GM04504 (cell line): ENCODE measurements at places on chromosomes 6 and 20.

DNA sequence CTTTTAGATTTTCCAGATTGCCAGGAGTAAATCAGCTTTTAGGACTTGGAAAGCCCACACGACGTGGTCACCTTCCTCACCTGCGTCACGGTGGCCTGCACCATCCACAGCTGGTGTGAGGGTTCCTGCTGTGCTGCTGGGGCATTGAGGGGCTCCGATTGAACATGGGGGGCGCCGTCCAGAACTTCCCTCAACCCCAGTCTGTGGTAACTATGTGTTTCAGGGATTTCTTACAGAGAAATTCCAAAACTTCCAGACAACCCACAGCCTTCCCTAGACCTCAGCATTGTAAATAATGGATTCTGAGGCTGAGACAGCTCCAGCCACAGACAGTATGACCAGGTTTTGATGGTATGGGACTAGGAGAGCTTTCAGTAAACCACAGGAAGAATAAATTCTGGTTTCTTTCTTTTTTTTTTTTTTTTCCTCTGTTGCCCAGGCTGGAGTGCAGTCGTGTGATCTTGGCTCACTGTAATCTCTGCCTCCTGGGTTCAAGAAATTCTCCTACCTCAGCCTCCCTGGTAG, 46.7 kb upstream of the IRF4 start:
- DNase-seq = peak; percentile 11

DNA sequence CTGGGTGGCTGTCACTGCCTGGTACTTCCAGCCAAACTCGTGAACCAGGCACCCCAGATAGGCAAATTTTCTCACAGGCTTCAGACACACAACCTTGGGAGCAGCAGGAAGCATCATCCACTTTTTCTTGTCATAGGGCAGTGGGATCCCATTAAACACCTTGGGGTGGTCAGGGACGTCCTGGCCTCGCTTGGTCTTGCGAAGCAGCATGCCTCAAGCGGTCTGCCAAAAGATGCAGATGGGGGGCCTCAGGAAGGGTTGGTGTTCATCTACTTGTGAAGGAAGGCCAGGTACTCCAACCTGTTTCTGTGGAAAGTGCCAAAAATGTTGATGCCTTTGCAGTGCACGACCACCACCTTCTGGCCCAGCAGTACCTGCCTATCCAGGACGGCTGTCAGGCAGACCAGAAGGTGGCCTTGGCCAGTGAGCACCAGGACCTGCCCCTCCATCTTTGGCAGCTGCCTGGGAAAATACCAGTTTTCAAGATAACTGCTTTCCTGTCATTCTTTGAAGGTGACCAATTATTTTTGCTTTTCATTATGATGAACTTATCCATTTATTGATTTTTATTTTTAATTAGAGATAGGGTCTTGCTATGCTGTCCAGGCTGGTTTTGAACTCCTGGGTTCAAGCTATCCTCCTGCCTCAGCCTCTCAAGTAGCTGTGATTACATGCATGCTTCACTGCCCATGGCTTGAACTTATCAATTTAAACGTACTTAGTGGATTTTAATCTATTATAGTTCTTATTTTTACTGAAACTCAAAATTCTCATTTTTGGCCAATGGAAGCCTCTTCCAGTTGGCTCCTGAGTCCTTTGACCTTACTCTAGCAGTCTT, 80.1 kb downstream of the MAN1A1 start:
- DNase-seq = no peak

GRCh38 chr6:20688710-20689500, 154.6 kb downstream of the CDKAL1 start:
- no peak for DNase-seq

GRCh38 chr6:2684103-2684749, 66.5 kb downstream of the MYLK4 start:
- DNase-seq = no peak

GRCh38 chr20:3777716-3778629, 3.3 kb downstream of the SPEF1 start:
- no peak for DNase-seq

DNA sequence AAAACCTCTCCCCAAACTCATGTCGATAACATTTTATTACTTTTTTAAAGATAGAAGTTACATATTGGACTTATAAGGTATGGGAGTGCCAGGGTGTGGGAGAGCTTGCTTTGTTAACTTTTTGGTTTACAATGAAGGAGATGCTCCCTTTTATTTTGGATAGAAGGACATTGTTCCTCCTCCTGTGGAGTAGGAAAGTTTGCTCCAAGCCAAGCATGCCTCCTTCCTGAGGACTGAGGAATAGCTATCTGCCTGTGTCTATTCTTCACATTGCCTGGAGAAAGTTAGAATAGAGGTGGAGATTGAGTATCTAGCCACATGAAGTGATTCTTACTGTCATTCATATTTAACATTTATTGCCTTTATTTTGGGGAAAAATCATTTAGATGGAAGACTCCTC, 71.9 kb downstream of the EYA4 start:
- DNase-seq = no peak

DNA sequence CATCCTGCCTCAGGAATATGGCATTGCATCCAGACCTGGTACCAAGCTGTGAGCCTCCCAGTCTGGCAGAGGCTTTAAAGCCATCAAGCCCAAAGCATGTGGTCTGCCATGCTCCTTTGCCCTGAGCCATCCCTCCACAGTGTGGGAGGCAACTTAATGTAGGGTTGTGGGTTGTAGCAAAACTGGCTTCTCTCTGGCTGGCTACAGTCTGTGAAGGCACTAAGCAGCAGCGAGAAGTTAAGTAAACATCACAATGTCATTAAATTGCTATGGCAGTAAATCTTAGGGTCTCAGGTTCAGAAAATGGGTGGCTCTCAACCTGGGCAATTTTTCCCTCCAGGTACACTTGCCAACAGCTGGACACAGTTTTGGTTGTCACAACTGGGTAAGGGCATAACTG, 472.9 kb downstream of the PREX1 start:
- DNase-seq = no peak

DNA sequence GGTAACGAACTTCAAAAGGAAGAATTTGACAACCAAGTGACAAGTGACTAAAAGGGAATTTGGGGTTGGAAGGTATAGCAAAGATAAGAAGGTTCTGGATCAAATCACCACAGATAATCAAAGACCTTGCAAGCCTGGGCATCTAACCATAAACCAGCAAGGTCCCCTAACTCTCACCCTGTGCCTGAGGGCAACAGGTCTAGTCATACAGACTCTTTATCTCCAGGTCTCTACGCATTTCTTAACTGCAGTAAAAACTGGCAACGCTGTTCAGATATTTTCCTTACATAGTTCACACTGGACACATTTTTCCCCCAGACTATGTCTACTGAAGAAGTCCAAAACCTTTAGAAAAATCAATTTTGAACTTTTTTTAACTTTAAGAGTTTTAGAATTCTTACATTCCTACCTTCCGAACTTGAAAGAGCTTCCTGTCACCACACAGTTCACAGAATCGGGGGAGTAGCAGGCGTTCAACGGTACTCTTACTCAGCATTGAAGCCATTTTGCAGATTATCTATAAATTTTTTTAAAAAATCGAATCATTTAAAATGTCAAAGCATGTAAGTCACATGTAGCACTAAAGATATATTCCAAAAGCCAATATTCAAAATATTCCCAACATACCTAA, 23.0 kb upstream of the ANKRD60 start:
- DNase-seq = no peak

- DNase-seq = no peak
These were observed 104.4 kb upstream of the KHDRBS2 start for GRCh38 chr6:62390401-62390800.

DNA sequence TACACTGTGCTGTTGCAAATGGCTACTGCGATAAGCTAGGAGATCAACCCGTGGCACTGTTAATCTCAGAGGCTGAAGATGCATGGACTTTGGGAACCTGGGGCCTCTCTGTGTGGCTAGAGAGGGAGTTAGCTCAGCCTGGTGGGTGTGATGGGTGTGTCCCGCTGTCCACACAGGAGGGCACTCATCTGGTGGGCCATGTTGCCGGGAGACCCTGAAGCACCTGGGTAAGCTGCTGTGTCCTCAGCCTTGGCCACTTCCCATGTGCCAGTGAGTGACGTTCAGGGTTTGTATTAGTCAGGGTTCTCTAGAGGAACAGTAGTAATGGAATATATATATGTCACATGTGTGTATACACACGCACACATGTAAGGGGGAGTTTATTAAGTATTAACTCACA, 132.7 kb downstream of the ERMARD start:
- no peak for DNase-seq

DNA sequence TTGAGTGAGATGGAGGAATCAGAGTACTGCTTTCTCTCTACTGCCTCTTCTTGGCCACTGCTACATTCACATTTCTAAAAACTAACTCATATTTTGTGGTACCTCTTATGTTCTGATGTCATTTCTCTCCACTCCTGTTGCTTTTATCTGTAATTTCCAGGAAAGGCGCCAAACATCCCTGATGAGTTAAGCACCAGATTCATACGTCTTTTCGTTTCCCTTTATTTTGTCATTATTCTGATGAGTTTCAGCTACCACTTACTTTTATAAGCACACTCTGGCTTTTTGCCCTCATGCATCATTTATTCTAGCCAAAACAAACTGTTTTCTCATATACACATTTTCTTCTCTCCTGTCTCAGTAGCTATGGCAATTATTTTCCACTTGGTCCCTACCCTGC, 680.0 kb downstream of the RNF144B start:
- DNase-seq = no peak

DNA sequence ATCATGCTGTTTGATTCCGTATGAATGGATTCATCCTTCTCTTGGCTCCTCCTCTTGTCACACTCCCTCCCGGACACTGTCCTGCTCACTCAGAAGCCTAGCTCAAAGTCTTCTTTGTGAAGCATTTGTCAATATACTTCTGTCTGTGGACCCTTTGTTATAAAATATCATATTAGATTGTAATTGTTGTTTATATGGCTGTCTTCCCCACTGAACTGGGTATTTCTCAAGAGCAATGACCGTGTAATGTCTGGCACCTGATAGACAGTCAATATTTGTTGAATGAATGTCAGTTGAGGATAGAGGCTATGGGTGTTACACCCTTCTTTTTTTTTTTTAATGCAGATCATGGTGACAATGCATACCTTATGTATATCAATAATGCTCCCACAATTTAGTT, 335.3 kb downstream of the SOX4 start:
- no peak for DNase-seq

- peak; percentile 24 for DNase-seq
These were observed 201.2 kb upstream of the MYLIP start for GRCh38 chr6:15927531-15928225.

DNA sequence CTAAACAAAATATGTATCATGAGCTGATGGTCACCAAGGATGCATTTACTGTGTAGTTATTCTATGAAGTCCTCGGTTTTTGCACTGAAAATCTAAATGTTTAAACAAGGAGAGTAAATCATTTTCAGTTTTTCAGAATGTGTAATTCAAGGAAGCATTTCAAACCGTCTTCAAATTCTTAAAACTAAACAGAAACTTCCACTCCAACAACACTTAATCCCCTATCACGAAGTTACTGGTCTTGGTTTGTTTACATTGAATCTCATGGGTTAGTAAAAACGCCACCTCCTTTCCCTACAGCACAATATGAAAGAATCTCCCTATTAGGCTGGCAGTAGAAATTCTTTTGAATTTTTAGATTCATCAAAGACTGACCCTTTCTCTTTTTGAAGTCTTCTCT, 192.9 kb downstream of the AIG1 start:
- DNase-seq = no peak

GRCh38 chr6:36116943-36117342, 13.4 kb upstream of the MAPK13 start:
- DNase-seq = no peak

DNA sequence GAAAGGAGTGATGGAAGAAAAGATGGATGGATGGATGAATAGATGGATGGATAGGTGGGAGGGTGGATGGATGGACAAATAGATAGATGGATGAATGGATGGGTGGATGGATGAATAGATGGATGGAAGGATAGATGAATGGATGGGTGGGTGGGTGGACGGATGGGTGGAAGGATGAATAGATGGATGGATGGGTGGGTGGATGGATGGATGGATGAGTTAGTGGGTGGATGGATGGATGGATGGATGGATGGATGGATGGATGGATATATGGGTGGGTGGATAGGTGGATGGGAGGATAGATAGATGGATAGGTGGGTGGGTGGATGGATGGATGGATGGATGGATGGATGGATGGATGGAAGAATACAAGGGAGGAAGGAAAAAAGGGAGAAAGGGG, 82.2 kb downstream of the ATXN1 start:
- no peak for DNase-seq

DNA sequence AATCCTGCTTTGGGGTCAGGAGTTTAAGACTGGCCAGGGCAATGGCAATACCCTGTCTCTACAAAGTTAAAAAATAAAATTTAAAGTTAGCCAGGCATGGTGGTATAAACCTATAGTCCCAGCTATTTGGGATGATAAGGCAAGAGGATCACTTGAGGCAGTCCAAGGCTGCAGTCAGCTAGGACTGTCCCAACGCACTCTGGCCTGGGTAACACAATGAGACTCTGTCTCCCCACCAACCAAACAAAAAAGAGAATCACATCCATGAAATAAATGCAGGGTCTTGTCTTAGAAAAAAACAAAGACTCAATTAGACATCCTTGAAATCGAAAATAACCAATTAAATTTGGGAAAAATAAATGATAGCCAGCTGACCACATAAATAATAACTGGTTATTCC, 88.9 kb downstream of the PHIP start:
- DNase-seq = no peak

DNA sequence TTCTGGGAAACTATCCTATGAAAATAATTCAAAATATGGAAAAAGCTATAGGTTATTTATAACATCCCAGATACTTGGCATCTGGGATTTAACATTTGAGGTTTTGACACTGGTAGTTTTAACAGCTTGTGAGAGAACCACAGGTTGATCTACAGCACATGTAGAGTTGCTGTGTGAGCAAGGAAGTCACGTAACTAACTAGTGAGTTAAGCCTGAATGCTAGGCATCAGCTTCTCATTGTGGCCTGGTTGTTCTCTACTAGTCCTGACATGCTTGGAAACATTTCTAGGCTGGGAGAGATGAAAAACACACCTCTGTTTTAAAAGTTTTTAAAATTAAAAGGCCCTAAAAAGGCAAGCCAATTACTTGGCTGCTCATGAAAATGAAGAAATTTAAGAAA, 28.2 kb downstream of the ESF1 start:
- no peak for DNase-seq

- DNase-seq = no peak
These were observed 3.8 kb downstream of the LAMA2 start for GRCh38 chr6:128886706-128887105.

GRCh38 chr6:66896415-66896814, 1189.4 kb upstream of the EYS start:
- DNase-seq = no peak

DNA sequence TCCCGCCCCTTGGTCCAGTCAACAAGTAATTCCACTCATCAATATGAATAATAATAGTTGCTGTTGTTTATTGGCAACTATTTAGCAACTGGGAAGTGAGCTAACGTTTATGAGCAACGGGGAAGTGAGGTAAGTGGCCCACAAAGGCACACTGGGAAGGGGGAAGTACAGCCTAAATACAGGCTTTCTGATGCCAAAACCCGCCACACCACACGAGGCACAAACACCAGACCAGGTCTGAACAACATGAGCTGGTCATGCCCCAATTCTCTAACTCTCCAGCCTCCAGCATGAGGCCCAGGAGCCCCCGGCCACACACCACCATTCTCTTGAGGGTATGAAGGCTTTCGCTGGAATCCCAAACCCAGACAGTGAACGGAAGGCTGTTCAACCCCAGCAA, 50.8 kb downstream of the PREX1 start:
- DNase-seq = no peak

GRCh38 chr6:44452725-44453124, 65.2 kb downstream of the CDC5L start:
- DNase-seq = peak; percentile 50

- DNase-seq = no peak
These were observed 73.8 kb upstream of the CD2AP start for GRCh38 chr6:47403801-47404200.

- DNase-seq = no peak
These were observed 19.2 kb upstream of the TBC1D22B start for GRCh38 chr6:37238381-37238780.
